Amniotic stem cell (primary cell): ENCODE measurements at places on chromosomes 1 and 21.

GRCh38 chr1:37998913-37999429 lies 6.3 kb downstream of the FHL3 start:
- no peak for DNase-seq

DNA sequence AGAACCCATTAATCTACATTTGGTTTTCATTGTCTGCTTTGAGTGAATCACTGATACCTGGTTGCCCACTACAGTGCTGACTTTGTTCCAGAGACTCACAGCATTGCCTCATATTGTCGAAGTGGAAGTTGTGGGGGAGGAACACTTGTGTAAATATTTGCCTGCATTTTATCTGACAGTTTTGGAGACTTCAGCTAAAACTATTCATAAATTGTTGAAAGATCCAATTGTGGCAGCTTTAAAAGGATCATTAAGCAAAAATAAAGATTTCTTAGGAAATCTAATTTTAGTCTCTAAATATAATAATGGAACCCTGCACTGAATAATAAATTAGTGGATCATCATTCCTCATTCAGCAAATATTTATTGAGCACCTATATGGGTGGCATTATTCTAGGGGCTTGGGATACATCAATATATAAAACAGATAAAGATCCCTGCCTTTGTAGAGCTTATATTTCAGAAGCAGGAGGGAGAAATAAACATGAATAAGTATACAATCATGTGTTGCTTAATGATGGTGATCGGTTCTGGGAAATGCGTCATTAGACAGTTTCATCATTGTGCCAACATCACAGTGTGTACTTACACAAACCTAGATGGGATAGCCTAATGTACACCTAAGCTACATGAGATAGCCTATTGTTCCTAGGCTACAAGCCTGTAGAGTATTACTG lies 73.5 kb downstream of the OSBPL9 start:
- no peak for DNase-seq

DNA sequence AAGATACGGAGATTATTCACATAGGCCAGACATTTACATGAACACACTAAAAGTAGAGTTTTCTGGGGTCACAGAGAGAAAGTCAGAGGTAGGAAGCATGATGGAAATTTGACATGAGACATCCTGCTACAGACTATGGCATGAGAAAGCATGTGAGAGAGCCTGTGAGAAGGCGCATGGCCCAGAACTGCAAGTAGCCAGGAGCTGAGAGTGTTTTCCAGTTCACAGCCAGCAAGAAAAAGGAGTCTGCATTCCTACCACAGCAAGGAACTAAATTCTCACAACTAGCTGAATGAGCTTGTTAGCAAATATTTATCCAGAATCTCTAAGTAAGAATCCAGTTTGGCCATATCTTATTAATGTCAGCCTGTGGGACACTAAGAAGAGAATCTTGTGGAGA lies 673.3 kb downstream of the BRINP3 start:
- no peak for DNase-seq

DNA sequence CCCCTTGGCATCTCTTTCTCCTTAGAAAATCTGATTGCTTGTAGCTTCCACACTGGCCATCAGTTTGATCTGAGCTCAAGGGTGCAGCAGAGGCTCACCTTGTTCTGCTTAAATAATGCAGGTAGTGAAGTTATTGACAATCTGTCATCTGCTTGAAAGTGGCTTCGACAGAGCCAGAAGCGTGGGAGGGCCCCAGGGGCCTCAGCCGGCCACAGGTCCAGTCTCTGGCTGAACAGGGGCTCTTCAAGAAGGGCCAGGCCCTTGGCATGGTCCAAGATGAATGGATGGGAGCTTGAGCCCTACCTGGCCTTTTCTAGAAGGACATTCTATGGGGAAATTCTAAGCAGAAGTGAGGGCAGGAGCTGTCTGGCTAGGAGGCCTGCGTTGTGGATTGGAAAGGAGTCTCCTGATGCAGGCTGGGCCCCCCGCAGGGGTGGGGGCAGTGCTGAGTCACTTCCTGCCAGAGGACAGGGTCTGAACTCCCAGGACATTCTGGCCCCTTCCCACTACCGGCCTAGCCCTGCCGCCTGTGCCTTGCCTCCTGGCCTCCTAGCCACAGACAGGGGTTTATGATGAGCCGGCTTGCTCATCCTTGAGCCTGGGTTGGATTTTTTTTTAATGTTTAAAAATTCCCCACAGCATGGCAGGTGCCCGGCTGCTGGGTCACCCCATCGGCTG lies 162.3 kb upstream of the VAMP3 start:
- no peak for DNase-seq

DNA sequence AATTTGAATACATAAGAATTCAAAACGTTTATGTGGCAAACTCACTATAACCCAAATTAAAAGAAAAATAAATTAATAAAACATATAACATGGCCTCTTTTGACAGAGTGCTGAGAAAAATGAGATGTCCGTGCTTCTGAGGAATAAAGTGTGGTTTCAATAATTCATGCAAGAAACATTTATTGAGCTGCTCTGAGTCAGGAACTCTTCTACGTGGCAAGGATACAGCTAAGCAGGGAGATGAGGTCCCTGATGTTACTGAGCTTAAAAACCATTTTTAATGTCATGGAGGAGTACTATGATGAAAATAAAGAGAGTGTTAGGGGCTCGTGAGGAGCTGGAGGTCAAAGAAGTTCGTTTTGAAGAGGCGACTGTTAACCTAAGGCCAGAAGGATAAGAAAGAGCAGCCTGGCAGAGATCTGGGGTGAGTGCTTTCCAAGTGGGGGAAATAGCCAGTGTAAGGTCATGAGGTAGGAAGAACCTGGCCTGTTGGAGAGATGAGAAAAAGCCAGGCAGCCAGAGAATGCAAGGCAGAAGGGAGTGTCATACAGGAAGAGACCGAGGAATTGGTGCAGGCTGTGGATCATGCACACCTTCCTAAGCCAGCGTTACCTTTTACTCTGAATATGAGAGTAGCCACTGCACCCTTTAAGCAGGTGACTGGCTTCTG lies 182.2 kb upstream of the DUSP10 start:
- no peak for DNase-seq

GRCh38 chr1:217134857-217135568 lies 411.8 kb upstream of the ESRRG start:
- DNase-seq: no peak

DNA sequence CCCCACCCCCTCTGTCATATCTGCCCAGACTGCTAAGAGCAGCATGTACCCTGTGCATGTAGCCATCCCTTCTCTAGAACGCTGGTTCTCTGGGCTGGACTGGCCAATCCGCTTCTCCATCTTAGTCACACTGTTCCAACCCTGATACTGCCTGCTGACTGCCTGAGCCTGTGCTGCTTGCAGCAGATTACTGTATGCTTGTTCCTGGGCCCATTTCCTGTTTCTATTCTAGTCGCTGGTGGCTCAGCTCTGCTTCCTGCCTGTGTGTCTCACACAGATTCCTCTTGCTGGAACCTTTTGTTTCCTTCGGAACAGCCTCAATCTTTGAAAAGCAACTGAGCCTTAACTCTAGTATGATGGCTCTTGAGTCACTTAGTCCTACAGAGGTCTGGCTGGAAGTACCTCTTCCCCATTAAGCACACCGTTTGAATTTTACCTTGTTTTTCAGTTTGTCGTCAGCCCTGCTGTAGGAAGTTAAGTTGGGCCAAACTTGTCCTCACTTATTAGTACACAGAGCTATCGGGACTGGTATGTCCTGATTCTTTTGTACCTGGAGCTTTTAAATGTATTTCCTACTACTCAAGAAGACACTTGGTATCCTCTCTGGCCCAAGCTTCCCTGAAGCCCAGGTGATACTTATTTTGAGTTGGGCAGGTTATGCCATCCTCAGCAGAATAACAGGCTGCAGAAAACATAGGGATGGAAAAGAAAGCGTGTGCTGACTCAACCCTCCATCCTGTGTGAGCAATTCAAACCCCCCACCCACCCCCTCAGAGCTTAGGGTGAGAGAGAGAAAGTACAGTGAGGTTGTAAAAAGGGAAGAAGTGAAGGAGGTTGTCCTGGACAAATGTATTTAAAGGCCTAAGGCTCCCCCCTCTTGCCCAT lies 43.4 kb upstream of the PIGV start:
- DNase-seq: peak; percentile 56

DNA sequence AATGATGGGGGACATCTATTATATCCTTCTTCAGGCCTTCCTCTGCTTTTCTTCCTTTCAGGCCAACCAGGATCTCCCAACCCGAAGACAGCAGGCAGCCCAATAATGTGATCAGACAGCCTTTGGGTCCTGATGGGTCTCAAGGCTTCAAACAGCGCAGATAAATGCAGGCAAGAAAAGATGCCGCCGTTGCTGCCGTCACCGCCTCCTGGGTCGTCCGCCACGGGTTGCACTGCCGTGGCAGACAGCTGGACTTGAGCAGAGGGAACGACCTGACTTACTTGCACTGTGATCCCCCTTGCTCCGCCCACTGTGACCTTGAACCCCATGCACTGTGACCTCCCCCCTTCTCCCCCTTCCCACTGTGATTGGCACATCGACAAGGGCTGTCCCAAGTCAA lies 27.9 kb downstream of the SZRD1 start:
- DNase-seq: no peak

- no peak for DNase-seq
Observed at GRCh38 chr1:54481201-54481884, 66.7 kb upstream of the ACOT11 start.

GRCh38 chr1:164780863-164781262 lies 221.9 kb downstream of the PBX1 start:
- DNase-seq: peak; percentile 76

DNA sequence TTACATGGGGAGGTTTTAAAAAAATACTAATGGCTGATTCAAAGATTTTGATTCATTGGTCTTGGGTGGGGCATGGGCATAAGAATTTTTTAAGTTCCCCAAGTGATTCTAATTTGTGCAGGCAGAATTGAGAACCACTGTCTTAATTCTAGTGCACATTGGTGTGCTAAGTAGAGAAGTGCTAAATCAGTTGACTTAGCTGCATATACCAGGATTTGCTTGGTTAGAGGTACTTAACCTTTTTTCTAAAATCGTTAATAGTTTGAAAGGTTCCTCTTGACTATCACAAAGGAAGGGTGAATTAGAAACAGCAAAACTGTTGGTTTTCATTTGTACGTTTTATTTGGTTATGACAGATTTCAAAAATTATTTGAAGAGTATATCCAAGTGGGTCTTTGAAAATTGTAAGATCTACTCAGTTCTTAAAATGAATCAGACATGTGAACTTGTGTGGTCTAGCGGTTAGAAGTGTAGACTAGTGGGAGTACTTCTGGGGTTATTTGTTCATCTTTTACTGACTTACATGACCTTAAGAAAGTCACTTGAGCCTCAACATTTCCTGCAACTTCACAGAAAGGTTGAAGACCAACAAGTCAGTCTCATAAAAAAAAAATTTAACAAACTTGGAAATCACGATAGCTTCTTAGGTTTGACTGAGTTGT lies 66.7 kb downstream of the RPAP2 start:
- no peak for DNase-seq

GRCh38 chr21:43611598-43612369 lies 47.5 kb downstream of the HSF2BP start:
- DNase-seq: no peak

DNA sequence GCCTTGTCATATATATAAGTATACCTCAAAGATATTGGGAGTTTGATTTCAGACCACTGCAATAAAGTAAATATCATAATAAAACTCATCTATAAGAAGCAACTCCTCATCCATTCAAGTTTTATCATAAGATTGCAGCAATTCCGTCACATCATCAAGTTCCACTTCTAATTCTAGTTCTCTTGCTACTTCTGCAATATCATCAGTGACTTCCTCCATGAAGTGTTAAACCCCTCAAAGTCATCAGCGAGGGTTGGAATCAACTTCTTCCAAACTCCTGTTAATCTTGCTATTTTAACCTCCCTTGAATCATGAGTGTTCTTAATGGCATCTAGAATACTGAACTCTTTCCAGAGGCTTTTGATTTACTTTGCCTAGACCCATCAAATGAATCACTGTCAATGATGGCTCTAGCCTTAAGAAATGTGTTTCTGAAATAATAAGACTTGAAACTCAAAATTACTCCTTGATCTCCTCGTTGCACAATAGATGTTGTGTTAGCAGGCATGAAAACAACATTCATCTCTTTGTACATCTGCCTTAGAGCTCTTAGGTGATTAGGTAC lies 88.3 kb downstream of the RPE65 start:
- DNase-seq: no peak

DNA sequence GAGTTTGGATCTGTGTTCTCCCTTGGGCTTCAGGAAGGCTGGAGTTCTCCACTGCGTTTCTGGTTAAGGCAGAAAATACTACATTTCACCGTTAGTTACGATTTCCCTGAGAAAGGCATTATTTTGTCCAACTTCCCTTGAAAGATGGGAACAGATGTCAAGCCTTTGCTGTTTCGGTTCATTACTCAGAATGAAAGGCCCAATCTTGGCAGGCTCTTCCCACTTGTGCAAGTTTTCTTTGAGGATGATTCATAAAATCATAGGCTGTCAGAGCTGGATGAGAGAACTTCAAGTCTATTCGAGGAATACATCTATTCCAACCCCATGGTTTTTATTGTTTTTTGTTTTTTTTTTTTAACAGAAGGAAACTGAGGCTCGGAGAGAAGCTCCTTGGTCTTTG lies 205.2 kb downstream of the GRIK3 start:
- DNase-seq: no peak

GRCh38 chr1:109281680-109282496 lies 1.1 kb downstream of the PSRC1 start:
- DNase-seq: no peak

DNA sequence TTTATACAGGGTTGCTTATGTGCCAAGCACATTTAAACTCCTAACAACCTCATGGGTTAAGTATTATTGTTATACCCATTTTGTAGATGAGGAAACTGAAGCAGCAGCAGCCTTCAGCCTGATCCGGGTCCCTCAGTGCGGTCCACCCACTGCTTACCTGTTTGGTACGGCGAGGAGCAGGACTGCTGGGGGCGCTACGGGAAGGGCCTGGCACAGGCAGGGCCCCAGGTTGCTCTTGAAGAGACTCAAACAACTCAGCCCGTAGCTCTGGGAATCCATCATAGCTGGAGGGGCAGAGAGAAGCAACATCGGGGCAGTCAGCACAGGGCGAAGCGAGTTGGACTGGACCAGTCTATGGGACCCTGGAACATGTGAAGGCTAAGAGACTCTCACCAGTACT lies 9.2 kb downstream of the DENND4B start:
- DNase-seq: no peak

GRCh38 chr1:211703812-211704537 lies 28.6 kb upstream of the NEK2 start:
- no peak for DNase-seq

DNA sequence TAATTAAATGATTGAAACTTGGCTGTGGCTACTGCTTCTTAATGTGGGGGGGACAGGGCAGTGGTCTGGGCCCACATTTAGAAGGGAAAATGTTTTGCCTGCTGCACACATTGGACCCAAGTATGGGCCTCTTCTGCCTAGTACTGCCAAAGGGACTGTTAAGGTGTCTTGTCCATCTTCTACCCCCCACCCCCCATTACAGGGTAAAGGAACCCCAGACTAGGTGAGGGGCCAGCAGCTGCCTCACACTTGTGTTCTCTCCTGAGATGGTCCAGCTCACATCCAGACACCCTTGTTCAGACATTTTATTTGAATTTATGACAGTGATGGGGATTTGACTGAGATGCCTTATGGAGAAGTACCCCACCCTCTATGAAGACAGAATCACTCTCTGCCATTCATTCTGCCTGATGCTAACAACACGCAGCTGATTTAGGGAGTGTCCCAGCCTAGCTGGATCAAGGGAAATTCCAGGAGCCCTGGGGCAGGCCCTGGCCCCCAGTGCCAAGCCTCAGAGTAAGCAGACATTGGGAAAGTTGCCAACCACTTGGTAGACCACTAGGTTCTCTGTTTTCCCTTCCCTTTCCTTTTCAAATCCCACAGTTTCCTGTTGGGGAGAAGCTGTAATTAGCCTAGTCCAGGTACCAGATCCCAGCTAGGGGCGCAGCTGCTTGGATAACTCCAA lies 42.1 kb downstream of the YARS1 start:
- DNase-seq: no peak
